ENCODE measurements at places on chromosomes 6 and 20.
A peak's percentile ranks its signal among the peaks of the same experiment; 100 is the strongest.

- DNase-seq: no peak
Measured at GRCh38 chr6:118263921-118264486, 284.1 kb upstream of the PLN start.

DNA sequence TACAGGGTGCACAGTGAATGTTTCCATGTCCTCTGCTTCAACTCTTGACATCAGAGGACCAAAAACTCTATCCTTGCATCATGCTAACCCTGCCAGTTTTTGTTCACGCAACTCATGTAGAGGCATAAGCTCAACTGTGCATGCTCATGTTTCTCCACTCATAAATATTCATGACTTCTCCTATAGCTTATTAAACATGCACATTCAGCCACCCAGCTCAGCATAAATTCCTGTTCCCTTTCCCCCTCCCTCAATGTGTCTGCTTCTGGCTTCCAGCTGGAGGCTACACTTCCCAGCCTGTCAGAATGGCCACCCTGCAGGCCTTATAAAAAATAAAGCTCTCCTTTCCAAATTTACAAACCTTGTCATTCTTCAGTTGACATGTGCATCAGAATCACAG is 154.6 kb downstream of the KIF16B start:
- DNase-seq: no peak

DNA sequence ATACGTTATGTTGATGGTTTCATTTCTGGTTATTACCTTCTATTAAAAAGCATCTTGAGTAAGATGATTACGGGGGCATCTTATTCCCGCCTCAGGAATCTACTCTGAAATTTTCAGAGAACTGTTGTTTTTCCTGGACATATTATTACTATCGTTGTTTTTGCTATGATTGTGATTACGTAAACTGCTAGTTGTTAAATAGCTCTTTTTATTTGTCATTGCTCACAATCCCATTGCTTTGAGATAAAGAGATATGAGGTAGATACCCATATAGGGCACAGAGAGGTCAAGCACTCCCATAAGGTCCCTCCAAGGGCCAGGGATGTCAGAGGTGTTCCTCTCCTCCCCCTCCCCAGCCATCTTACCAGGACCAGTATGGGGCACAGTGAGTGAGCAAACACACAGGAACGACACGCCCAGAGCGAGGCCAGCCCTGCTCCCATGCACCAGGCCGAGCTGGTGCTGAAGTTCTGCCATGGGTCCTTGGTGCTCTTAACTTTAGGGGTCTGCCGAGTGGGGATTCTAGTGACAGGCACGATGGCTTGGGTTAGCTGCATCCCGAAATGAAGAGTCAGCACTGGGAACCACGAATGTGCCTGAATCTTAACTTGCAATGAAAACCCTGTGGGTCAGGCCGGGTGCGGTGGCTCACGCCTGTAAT is 49.9 kb downstream of the PRDM1 start:
- no peak for DNase-seq

- no peak for DNase-seq
Measured at GRCh38 chr6:158536891-158537798, 22.7 kb upstream of the TMEM181 start.

DNA sequence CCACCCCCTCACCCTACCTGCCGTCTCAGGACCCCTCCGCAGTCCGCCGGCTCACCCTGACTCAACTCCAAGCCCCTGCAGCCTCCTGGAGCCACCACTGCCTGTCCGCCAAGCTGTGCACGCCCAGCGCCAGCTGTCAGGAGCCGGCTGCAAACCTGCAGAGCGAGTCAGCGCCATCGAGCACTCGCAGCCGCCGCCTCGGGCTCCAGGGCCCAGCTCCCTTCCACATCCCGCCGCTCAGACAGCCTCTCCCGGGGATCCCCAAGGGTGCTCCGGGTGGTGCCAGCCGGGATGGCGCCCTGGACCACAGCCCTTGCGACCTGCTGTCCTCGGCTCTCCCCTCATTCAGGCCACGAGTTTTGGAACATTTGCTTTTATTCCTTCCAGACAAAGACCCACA is 4.3 kb downstream of the TNNC2 start:
- peak; percentile 74 for DNase-seq

GRCh38 chr6:162363757-162364156 is 363.8 kb downstream of the PRKN start:
- no peak for DNase-seq

DNA sequence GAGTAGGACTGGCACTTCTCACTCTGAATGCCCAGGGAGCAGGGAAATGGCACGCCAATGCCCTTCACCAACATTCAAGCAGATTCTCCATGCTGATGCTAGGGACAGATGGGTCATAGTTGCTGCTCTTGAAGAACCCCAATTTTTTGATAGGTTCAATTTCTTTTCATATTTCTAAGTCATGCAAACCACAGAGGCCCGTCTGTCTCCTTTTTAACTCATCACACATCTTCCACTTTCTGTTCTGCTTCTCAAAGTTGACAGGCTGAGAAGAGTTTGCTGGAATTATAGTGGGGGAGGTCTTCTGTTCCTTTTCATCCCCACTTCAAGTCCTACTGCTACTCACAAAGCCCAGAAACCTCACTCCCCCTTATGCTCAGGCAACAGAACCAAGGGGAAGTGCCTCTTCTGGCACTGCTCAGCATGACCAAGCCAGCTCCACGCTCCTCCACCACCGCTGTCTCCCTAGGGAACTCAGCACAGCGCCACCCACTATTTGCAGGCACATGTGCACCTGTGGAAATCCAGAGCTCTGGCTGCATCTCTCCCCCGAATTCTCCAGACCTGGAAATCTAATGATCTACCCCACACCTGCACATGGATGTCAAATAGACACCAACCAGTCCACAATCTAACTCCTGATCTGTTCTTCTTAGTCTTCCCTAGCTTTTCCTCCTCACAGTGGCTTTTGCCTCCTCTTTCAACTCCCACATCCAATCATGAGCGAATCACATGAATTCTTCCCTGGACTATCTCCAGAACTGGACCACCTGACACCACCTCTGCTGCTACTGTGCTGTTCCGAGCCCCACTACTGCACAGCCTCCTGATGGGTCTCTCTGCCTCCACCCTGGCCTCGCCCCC is 10.7 kb downstream of the ZBTB24 start:
- no peak for DNase-seq

DNA sequence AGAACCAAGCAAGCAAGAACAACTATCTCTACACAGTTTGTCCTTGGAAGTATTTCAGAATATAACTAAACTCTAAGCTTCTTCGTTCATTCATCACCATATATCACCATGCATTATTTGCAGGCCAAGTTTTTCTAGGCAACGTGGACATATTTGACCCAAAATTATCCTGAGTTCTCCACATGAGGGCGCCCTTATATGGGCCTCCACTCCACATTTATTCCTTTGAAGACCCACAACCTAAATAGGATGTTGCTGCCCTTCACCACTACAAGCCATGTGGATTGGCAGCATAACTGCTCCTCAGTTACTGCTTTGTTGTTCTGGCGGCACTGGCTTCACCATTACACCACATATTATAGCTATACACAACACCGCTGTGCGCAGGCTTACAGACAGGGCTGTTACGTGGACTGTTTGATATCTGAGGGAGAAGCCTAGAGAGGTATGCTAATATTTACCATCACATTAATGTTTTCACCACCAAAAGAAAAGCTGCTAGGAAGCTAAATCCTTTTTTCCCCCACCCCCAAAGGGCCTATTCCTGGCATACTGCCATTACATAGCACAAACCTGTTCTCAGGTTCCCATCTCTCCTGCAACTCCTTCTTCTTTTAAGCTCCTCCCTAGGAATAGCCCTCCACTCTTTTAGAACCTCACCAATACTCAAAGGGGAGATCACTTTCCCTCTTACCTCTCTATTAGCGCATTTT is 411.7 kb downstream of the C6orf118 start:
- DNase-seq: no peak

DNA sequence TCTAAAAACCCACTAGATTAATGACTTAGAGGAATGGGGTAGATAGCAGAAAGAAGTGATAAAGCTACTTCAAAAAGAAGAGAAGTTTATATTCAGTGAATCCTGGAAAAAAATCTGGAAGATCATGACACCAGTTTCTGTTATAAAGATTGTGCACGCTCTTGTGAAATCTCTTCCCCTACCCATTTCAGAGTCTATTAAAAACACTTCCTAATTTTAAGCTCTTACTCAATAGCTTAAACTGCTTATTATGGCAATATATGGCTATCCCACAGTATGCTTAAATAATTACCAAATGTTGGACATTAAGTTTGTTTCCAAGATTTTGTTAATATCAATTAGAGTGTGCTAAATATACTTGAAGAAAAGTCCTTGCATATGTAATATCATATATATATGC is 585.3 kb upstream of the MAN1A1 start:
- DNase-seq: no peak

- no peak for DNase-seq
Measured at GRCh38 chr6:160259143-160259425, 463 bp upstream of the SLC22A2 start.

DNA sequence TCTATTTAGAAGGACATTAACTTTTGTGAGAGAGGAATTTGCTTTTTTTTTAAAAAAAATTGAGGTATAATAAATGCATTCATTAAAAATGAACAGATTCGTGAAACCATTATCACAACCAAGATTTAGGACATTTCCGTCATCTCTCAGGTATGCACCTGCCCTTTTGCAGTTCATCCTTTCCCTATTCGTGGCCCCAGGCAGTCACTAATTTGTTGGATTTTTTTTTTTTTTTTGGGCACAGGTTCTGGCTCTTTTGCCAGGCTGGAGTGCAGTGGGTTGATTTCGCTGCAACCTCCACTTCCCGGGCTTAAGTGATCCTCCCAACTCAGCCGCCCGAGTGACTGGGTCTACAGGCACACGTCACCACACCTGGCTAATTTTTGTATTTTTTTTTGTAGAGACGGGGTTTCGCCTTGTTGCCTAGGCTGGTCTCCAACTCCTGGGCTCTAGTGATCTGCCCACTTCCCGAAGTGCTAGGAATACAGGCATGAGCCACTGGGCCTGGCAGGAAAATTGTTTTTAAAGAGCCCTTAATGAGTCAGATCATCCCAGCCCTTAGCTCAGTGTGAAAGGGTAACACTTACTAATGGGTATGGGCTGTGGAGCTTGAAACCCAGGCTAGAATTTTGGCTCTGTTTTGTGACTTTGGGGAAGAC is 9.2 kb downstream of the PHF3 start:
- no peak for DNase-seq

DNA sequence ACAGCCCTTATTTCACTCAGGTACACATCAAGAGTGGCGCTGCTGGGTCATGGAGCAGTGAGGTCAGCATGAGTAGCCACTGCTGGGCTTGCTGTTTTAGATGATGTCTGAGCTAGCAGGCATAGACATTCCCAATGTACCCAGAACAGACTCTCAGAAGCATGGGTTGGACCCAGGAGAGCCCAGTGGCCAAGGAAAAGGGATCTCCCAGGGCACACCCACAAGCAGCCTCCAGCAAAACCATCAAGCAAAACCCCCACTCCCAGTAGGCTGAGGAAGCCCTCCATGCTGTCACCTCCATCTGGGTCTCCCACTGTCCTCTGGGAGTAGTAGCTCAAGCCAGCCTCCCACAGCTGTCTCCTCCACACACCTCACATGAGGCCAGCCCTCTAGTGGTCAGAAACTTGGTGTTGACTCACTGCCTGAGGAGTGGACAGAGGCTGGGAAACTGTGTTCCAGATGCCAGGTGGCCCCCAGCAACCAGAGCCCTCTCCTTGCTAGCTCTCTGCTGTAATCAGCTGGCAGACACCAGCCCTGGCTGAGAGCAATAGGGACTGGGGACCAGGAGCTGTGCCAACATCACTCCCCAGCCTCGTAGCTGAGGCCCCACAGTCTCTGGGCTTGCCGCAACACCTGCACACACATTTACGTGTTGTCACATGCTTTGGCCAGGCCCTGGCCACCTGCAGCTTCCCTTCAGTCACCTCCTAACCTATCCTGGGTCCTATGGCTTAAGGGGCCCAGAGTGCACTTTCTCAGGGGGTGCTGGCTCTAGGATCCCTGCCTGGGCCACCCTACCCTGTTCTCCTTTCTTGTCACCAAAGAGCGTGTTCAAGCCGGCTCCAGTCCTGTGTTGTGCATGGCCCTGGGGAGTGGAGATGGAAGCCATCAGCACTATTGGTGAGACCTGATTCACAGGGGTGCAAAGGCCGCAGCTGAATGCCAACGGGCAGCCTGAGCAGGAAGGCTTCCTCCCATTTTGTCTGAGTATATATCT is 1.9 kb upstream of the AP5S1 start:
- peak; percentile 83 for DNase-seq

DNA sequence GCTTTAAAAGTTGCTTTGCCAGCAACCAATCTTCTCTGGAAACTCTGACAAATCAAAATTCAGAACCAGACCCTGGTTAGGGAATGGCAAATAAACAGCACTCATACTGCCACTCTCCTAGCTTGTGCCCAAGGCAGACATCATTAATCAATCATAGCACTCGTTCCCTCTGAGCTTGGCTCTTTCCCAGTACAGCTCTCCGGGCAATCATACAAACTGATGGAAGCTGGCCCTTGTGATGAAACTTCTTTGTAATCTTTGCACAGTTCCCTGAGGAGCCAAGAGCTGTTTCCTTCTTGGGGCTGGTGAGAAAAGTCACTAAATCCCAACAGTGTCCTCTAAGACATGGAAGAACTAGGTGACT is 34.7 kb downstream of the KIAA1755 start:
- DNase-seq: no peak

DNA sequence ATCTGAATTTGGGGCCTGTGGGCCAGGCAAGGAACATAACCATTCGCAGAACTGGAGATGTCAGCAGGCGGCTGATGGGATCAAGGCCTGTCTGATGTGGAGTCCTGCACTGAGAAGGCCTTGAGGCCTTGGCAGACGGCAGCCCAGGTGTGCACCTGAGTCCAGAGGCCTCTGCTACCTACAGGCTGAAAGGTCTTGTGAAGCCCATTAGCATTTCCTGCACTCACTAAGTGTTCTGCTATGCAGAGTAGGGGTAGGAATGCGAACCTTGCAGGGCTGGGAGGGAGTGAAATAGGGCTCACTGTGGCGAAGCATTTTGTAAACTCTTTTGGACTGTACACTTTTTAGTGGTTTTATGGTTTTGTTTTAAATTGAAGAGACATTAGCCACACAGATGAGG is 48.3 kb upstream of the RNF24 start:
- DNase-seq: no peak

- DNase-seq: no peak
Measured at GRCh38 chr20:13223736-13224520, 2.9 kb downstream of the ISM1 start.

- no peak for DNase-seq
Measured at GRCh38 chr6:167532410-167533288, 207.8 kb downstream of the TTLL2 start.
